ENCODE measurements at places on chromosomes 1 and 21.

DNA sequence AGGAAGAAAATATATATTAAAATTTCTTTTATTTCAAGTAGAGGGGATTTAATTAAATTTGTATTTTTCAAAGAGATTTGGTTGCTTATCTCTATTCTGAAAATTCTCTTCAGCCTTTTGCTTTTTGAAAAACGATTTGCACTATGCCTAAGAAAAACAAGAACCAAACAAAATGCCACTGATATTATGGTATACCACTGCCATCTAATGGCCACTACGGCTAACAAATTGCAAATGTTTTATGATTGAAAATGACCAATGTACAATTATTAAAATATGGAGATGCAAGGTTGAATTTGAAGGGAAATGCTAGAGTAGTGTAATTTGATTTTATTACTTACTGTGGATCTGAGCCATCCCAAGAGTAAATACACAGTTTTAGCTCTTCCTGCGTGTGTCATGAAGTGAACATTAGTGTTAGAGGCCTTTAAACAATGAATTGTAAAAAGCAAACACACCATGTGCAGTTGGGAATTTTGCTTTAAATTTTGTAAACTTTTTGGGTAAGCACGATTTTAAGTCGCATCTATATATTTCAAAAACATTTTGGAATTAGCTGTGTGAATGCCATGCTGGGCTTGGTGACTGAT, 137.4 kb upstream of the USP25 start:
- DNase-seq = no peak

GRCh38 chr21:41665766-41666595, 100.9 kb downstream of the RIPK4 start:
- DNase-seq = no peak

GRCh38 chr1:205229399-205229871, 1.7 kb downstream of the TMCC2 start:
- DNase-seq = peak; percentile 77

- DNase-seq = no peak
These were observed 2.5 kb upstream of the PTGS2 start for GRCh38 chr1:186682736-186683135.

DNA sequence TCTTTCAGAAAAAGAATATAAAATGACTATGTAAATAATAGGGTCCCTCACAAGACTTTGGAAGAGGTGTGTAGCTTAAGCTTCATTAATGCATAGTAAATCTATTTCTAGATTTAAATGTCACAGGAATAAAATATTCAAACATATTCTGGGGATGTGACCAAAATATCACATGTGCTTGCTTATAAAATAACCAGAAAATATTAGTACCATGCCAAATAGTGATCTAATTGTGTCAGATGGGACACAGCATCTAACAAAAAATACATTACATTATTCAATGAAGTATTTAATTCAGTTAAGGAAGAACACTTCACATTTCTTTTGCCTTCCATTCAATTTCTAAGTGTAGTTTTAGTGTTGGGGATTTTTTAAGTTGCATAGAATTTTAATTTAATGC, 179.5 kb downstream of the LRRC40 start:
- no peak for DNase-seq

All from left hindlimb (tissue), 1 donor.